ENCODE measurements at places on chromosomes 16 and 17.

DNA sequence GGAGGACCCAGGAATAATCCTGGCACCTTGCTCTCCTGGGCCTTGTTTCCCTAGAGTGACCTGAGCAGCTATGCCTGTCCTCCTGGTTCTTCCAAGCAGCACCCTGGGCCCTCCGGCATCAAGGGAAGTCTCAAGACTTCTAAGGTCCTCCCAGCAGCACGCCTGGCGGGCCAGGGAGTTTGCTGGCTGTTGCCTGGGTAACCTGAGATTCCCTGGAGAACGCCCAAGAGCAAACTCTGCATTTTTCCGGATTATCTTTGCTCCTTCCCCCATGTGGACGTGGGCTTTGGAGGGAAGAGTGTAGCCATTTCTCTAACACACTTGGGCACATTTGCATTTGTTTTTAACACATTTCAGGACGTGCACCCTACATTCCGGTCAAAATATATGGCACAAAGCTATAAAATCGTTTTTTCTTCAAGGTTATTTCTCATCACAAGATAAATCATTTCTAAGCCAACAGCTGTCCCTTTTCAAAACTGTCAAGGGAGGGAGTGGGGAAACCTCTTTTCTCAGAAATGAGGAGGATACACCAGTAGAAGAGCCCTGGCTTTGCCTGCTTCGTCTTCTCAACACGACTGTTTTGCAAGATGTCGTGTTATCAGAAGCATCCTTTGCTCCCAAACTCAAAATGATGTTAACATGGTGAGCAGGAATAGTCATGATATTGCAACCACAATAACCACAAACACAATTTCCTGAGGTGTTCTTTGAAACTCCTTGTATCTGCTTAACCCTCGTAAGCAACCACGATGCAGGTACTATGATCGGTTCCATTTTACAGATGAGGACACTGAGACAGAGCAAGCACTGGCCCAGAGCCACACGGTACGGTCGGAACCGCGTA, 116.5 kb downstream of the ADCY9 start:
- peak overlapping the region; percentile 21 for H3K27ac ChIP-seq
- H3K4me3 ChIP-seq, result no peak overlapping the region
- H3K36me3 ChIP-seq, result no peaks in the 10 kb centered on the region
- peaks cover 18% of the 10 kb centered on the region for H3K4me1 ChIP-seq
- H3K27me3 ChIP-seq, result no peaks in the 10 kb centered on the region
- DNase-seq, result peak; percentile 77

DNA sequence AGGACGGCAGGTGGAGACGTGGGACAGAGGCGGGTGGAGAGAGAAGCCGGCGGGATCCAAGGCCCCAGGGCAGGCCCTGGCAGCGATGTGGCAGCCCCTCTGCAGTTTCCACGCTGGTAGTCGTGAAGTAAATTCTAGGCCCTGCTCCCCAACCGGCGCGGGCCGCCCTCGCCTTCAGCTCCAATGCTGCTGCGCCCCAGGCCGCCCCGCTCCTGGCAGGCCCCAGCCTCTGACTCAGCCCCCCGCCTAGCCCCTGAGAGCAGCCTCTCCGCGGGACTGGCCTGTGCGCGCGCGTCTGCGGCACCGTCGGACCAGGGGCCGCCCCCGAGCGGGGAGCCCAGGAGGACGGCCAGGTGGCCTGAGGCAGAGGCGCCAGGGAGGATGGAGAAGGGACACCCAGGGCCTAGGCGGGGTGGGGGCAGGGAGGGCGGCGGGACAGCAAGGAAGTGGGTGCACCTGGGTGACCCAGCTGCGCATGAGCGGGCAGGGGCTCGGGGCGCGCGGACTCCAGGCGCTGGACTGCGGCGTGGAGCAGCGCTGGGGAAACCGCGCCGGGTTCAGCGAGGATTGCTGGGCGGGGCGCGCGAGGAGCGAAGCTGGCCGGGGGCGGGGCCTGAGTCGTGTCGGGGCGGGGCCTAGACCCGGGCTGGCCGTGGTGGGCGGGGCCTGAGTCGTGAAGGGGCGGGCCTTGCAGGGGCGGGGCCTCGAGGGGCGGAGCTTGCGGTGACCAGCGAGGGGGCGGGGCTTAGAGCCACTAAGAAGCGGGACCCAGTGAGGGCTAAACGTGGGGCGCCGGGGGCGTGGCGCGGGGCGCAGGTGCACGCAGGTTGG, 29.6 kb downstream of the ZNF778 start:
- H3K4me1 ChIP-seq, result peaks cover 5% of the 10 kb centered on the region
- H3K4me3 ChIP-seq, result peak overlapping the region; percentile 69
- no peaks in the 10 kb centered on the region for H3K36me3 ChIP-seq
- DNase-seq, result peak; percentile 90
- no peak overlapping the region for H3K27ac ChIP-seq

GRCh38 chr17:57115377-57115776, 30.3 kb downstream of the AKAP1 start:
- peaks cover 22% of the 10 kb centered on the region for H3K4me1 ChIP-seq
- no peak overlapping the region for H3K27ac ChIP-seq
- no peaks in the 10 kb centered on the region for H3K27me3 ChIP-seq

GRCh38 chr16:67837811-67838210, 4.3 kb upstream of the THAP11 start:
- peaks cover 3% of the 10 kb centered on the region for H3K4me1 ChIP-seq
- no peaks in the 10 kb centered on the region for H3K27me3 ChIP-seq
- H3K4me3 ChIP-seq, result no peak overlapping the region

- H3K4me3 ChIP-seq, result no peak overlapping the region
- no peaks in the 10 kb centered on the region for H3K36me3 ChIP-seq
- H3K4me1 ChIP-seq, result no peaks in the 10 kb centered on the region
- no peak for DNase-seq
- H3K27ac ChIP-seq, result no peak overlapping the region
- no peaks in the 10 kb centered on the region for H3K27me3 ChIP-seq
Observed at GRCh38 chr16:59500601-59501000, 766.5 kb upstream of the GOT2 start.

- DNase-seq, result no peak
- H3K27ac ChIP-seq, result no peak overlapping the region
- H3K36me3 ChIP-seq, result no peaks in the 10 kb centered on the region
- H3K4me1 ChIP-seq, result no peaks in the 10 kb centered on the region
Observed at GRCh38 chr17:2885733-2886132, 89.5 kb downstream of the RAP1GAP2 start.

- H3K4me3 ChIP-seq, result no peak overlapping the region
- H3K36me3 ChIP-seq, result no peaks in the 10 kb centered on the region
- no peak for DNase-seq
Observed at GRCh38 chr16:86523166-86523740, 12.9 kb downstream of the FOXF1 start.

DNA sequence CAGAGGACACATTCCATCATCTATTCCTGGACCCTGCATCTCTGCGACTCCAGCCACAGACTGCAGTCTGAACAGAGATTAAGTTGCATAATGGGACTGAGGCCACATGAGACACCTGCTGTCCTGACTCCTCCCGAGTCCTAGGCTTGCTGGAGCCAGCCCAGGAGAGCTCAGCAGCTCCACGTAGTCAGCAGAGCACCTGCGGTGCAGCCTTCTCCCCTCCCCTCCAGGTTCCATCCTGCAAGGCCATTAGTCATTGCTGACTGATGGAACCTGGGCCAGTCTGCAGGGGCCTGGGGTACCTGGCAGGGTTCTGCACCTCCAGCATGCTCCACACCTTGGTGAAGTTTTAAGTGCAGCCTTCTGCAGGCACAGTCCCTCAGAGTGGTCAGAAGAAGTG, 76.7 kb downstream of the PLD6 start:
- H3K27me3 ChIP-seq, result no peaks in the 10 kb centered on the region
- H3K27ac ChIP-seq, result no peak overlapping the region
- H3K4me3 ChIP-seq, result no peak overlapping the region

DNA sequence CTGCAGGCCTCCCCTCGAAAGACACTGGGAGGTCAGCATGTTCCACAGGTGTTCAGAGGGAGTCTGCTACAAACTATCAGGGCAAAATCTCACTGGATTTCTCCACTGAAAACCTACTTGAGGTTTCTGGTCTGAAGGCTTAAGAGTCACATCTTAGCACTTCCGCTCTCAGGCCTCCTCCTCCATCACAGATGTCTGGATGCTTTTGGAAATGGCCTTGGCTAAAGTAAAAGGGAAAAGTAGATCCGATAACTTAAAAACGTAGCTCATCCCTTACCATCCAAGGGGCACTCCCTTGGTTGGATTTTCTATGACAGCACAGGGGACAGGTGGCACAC, 14.4 kb downstream of the GINS2 start:
- H3K27me3 ChIP-seq, result no peaks in the 10 kb centered on the region
- no peak overlapping the region for H3K27ac ChIP-seq
- DNase-seq, result no peak
- peaks cover 49% of the 10 kb centered on the region for H3K36me3 ChIP-seq
- H3K4me3 ChIP-seq, result no peak overlapping the region
- H3K4me1 ChIP-seq, result peaks cover 2% of the 10 kb centered on the region

GRCh38 chr16:66403531-66404145, 23.5 kb upstream of the BEAN1 start:
- no peak overlapping the region for H3K4me3 ChIP-seq
- no peaks in the 10 kb centered on the region for H3K27me3 ChIP-seq
- peaks cover 8% of the 10 kb centered on the region for H3K4me1 ChIP-seq
- DNase-seq, result no peak
- no peaks in the 10 kb centered on the region for H3K36me3 ChIP-seq
- no peak overlapping the region for H3K27ac ChIP-seq

GRCh38 chr17:81397314-81398175, 2.3 kb downstream of the BAHCC1 start:
- H3K36me3 ChIP-seq, result no peaks in the 10 kb centered on the region
- peak overlapping the region; percentile 81 for H3K4me3 ChIP-seq
- H3K4me1 ChIP-seq, result peaks cover 28% of the 10 kb centered on the region
- peak overlapping the region; percentile 91 for H3K27ac ChIP-seq
- H3K27me3 ChIP-seq, result no peaks in the 10 kb centered on the region
- no peak for DNase-seq

- DNase-seq, result no peak
- H3K4me1 ChIP-seq, result peaks cover 52% of the 10 kb centered on the region
- peak overlapping the region; percentile 78 for H3K27ac ChIP-seq
- H3K4me3 ChIP-seq, result no peak overlapping the region
- H3K36me3 ChIP-seq, result no peaks in the 10 kb centered on the region
Observed at GRCh38 chr17:77393274-77393600, 252.5 kb downstream of the SEC14L1 start.

DNA sequence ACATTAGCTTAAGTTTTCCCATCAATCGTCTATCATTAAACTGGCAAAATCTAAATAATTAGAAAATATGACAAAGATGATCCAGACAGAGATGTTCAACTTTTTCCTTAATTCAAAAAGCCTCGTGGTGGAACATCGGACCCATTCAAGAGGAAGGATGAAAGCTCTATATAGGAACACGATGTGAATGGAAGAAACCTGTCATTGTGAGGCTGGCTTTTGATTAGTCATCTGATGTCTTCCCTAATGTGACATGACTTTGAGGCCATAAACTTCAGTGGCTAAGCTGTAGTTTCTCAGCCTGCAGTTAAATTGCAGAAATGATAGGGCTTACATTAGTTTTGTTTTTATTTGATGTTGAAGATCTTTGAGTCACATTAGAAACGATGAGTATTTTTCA, 1.0 kb downstream of the AMZ2 start:
- H3K36me3 ChIP-seq, result peaks cover 14% of the 10 kb centered on the region
- H3K27me3 ChIP-seq, result no peaks in the 10 kb centered on the region
- DNase-seq, result no peak
- H3K4me3 ChIP-seq, result peak overlapping the region; percentile 90
- peak overlapping the region; percentile 96 for H3K27ac ChIP-seq
- H3K4me1 ChIP-seq, result peaks cover 14% of the 10 kb centered on the region

- no peaks in the 10 kb centered on the region for H3K4me1 ChIP-seq
- H3K36me3 ChIP-seq, result no peaks in the 10 kb centered on the region
- DNase-seq, result no peak
- H3K4me3 ChIP-seq, result no peak overlapping the region
Observed at GRCh38 chr16:66474750-66475199, 47.7 kb downstream of the BEAN1 start.

GRCh38 chr17:82107341-82107860, 9.4 kb upstream of the FASN start:
- no peak overlapping the region for H3K4me3 ChIP-seq
- peaks cover 13% of the 10 kb centered on the region for H3K4me1 ChIP-seq
- peaks cover 3% of the 10 kb centered on the region for H3K36me3 ChIP-seq
- DNase-seq, result no peak

Data from ascending aorta (tissue), 2 donors.